ENCODE measurements at places on chromosomes 3 and 15. TPM values are rescaled to one million over a fixed set of nuclear protein-coding genes. Genes with fewer than 3 reads are reported as not detected.

Gene STRC
- total RNA-seq, result not detected

Gene ROPN1
- total RNA-seq, result not detected

Gene DPPA4
- total RNA-seq, result 0.26 TPM

Gene CYP19A1
- not detected for total RNA-seq

Gene SAXO2
- total RNA-seq, result 1.1 TPM

Gene CASR
- not detected for total RNA-seq

- no peaks in the 10 kb centered on the region for H3K36me3 ChIP-seq
- H3K27me3 ChIP-seq, result no peaks in the 10 kb centered on the region
- H3K4me1 ChIP-seq, result no peaks in the 10 kb centered on the region
Measured at GRCh38 chr15:63030101-63030551, 12.4 kb upstream of the TPM1 start.

GRCh38 chr3:53795789-53796560, 50.2 kb downstream of the CHDH start:
- H3K4me3 ChIP-seq, result no peak overlapping the region
- no peak for DNase-seq
- no peaks in the 10 kb centered on the region for H3K27me3 ChIP-seq
- H3K4me1 ChIP-seq, result no peaks in the 10 kb centered on the region
- no peaks in the 10 kb centered on the region for H3K36me3 ChIP-seq
- no peak overlapping the region for H3K27ac ChIP-seq

DNA sequence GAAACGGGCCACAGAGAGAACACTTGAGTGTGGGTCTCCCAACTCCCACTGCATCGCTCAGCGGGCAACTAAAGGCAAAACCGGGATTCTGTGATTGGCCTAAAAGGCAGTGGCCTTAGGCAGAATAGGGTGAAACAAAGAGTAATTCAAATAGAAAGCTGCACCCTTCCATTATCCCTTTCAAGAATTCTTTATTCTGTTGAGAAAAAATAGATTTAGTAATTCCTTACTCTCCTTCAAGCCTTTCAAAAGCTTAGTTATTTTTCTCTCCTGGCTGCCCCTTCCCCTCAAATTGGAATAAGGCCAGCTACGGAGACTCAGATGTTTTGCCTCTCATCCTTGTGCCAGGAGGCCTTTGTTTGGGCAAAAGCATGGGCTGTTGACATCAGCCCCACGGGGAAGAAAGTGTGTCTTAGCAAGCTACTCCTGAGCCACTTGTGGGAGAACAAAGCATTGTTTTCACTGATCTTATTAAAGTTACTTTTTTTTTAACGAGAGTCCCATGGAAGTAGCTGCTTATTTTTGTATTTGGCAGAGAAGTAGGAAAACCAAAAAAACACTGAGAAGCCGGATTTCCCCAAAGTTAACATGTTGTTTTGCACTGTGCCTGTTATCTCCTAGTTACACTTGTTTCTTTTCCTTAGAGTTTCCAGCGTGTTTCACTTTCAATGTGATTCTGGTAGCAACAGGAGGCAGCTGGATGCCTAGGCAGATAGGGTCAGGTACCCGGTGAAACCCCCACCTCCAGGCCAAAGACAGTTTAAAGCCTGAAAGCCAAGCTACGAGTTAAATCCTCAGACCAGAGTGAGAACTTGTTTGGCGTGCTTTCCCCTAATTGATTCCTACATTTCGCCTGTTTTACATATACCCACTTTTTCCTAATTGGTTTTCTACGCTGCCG, 2.2 kb downstream of the ST6GAL1 start:
- H3K27me3 ChIP-seq, result peaks cover 5% of the 10 kb centered on the region
- no peaks in the 10 kb centered on the region for H3K36me3 ChIP-seq
- H3K4me3 ChIP-seq, result peak overlapping the region; percentile 61
- no peak for DNase-seq
- H3K4me1 ChIP-seq, result peaks cover 11% of the 10 kb centered on the region

DNA sequence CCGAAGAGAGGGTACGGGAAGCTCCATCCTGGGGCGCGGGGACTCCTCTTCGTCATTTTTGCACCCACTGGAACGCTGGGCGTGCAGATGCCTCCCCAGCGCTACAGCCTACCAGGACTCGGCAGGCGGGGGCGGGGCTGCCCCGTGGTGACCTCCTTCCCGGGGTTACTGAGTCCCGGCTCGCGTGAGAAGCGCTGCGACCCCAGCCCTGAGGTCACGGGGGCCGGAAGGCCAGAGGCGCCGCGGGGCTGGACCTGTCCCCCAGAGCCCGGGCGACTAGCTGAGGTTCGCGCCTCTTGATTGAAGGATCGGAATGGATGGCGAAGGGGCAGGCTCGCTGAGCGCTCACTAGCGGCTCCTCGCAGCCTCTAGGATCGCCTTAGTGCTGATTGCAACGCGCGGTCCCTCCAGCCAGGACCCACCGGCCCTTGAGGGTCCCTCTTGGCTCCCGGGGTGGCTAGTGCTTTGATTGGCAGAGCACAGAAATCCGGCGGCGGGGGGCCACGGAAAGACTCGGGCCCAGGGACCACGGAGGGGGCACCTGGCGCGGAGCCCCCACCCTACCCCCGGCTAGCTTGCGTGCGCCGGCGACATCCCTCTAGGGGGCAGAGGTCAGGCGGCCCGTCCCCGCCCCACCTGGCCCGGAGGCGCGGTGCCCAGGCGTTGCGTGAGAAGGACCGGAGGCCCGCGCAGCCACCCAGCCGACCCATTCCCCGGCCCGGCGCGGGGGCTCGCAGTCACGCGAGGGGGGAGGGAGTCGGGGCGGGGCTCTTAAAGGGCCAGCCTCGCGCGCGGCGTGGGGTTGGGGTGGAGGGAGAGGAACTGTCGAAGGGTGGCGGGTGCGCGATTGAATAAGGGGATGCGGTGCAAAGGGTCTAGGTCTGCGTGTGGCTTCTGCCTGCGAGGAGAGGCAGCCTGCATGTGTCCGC, 781 bp upstream of the CYP1A1 start:
- no peaks in the 10 kb centered on the region for H3K36me3 ChIP-seq
- no peak overlapping the region for H3K27ac ChIP-seq
- H3K4me1 ChIP-seq, result no peaks in the 10 kb centered on the region

DNA sequence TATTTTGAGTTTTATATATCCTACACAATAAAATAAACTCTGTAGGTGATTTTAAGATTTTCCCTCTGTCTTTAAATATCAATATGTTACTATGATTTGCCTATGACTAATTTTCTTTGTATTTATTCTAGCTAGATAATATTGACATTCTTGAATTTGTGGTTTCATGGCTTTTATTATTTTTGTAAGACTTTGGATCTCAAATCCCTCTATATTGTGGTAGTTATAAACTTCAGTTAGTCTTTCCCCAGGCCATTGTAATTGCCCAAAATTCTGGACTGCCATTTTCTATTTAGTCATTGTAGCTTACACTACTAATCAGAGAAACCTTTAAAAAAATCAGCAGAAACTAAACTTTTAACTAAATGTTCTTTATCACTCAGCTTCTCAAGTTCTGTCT, 1559.3 kb upstream of the GBE1 start:
- no peak for DNase-seq
- H3K4me1 ChIP-seq, result no peaks in the 10 kb centered on the region
- no peak overlapping the region for H3K27ac ChIP-seq
- H3K4me3 ChIP-seq, result no peak overlapping the region

GRCh38 chr3:8658306-8659212, 14.0 kb upstream of the SSUH2 start:
- H3K4me1 ChIP-seq, result no peaks in the 10 kb centered on the region
- DNase-seq, result no peak
- no peaks in the 10 kb centered on the region for H3K27me3 ChIP-seq
- H3K27ac ChIP-seq, result no peak overlapping the region

GRCh38 chr3:145243875-145244274, 917.1 kb downstream of the PLOD2 start:
- no peaks in the 10 kb centered on the region for H3K27me3 ChIP-seq
- no peak overlapping the region for H3K27ac ChIP-seq
- no peaks in the 10 kb centered on the region for H3K36me3 ChIP-seq

DNA sequence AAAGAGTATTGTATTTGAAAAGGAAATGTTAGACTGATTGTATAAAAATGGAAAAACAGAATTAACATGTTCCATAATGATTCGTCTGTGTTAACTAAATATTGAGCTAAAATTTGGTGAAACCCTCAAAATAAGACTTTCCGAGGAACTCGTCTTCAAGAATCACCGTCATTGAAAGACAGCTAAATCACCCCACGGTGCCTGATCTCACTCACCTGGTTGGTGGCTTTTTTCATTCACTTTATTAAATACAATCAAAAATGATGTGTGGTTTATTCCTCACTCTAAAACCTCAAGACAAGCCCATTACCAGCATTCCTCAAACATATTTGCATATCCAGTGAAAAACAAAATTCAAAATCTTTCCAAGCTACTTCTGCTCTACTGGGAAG, 153.9 kb downstream of the FOXP1 start:
- no peaks in the 10 kb centered on the region for H3K27me3 ChIP-seq
- H3K27ac ChIP-seq, result no peak overlapping the region
- no peak for DNase-seq
- H3K4me1 ChIP-seq, result no peaks in the 10 kb centered on the region

GRCh38 chr3:124263168-124263567, 271.2 kb upstream of the ROPN1 start:
- H3K36me3 ChIP-seq, result no peaks in the 10 kb centered on the region
- H3K4me1 ChIP-seq, result no peaks in the 10 kb centered on the region
- no peak overlapping the region for H3K4me3 ChIP-seq
- peaks cover 2% of the 10 kb centered on the region for H3K27me3 ChIP-seq
- no peak for DNase-seq

DNA sequence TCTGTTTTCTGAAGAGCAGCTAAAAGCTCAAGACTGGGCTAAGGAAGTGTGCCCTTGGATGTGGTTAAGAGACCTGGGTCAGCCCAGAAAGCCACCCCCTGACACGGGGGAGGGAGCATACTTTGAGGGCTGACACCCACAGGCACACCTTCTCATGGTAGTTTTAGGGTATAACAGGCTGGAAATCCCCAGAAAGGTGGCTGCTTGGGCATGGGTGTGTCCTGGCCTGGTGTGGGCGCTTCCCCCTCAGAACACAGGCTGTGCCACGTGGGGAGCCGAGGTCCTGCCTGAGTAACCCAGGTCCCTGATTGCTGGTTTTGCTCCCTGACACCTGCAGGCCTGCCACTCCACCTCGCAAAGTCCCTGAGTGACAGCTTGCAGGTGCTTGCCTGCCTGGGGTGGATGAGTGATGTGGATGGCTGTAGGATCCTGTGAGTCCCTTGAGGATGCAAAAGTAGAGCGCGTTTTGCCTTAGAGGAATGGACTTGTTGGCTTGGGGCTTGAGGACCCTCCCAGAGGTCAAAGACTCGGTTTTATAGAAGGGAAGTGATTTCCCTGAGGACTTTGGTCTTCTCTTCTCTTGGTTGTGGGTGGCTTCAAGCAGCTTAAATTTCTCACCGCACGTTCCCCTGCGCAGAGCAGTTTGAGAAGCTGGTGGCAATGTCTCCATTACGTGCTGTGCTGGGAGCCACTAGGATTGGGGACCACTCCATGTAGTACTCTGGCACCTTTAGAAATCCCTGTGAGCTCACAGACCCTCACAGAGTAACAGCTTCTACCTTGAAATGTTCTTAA, 94.4 kb downstream of the DNASE1L3 start:
- no peaks in the 10 kb centered on the region for H3K27me3 ChIP-seq
- H3K36me3 ChIP-seq, result peaks cover 21% of the 10 kb centered on the region
- H3K27ac ChIP-seq, result peak overlapping the region; percentile 29
- DNase-seq, result no peak
- peaks cover 7% of the 10 kb centered on the region for H3K4me1 ChIP-seq

- no peaks in the 10 kb centered on the region for H3K27me3 ChIP-seq
- DNase-seq, result no peak
- H3K4me1 ChIP-seq, result no peaks in the 10 kb centered on the region
- H3K36me3 ChIP-seq, result no peaks in the 10 kb centered on the region
- H3K27ac ChIP-seq, result no peak overlapping the region
- no peak overlapping the region for H3K4me3 ChIP-seq
Measured at GRCh38 chr3:118781232-118781631, 253.4 kb downstream of the IGSF11 start.

DNA sequence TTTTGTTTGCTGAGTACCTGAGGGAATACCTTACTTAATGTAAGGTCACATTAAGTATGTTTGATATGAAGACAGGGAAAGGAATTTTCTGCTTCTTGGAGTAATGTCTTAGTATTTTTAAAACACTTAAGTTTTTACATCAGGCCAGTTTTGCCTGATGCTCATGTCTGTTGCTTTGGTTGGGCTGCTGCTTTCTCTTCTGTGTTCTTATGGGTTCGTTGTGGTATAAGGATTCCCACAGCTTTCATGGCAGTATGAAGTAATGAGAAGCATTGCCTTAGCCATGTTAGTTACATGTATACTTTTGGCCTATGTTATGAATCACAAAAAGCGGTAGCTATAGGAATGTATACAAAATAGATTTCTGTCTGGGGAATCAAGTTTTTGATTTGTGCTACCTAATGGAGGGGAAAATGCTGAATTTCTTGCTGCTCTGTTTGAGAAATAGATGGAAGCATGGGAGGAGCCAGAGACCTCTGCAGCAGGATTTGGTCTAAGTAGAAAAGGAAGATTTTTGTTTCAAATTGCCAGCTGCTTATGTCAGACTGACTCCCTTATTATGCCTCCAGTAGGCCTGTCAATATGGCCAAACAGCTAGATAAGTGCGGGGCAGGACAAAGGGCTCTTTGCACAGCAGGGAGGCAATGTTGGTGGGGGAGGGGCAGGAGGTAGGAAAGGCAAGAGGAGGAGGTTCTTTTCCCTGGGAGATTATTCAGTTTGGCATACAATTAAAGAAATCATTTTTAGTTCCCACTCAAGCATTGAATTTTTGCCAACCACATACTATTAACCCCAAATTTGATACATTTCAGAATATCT, 5.2 kb downstream of the SETD5 start:
- H3K4me1 ChIP-seq, result peaks cover 54% of the 10 kb centered on the region
- H3K27me3 ChIP-seq, result no peaks in the 10 kb centered on the region
- peaks cover 4% of the 10 kb centered on the region for H3K36me3 ChIP-seq
- DNase-seq, result no peak
- peak overlapping the region; percentile 72 for H3K27ac ChIP-seq
- H3K4me3 ChIP-seq, result peak overlapping the region; percentile 21

DNA sequence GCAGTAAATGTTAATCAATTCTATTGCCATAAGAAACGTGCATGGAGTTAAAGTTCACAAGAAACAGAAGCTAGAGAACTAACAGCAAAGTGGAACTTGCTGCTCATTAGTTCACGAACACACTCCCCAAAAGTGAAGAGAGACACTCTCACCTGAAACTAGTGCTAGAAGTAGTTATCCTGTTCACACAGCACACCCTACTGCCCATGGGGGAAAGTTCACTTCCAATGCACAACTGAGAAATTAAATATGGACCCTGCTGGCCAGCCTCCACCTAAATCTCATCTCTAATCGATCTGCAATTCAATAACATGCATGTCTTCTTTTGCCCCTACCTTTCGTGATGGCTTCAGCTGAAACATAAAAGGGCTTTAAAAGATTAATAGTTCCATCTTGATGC, 39.4 kb upstream of the FRMD4B start:
- no peaks in the 10 kb centered on the region for H3K36me3 ChIP-seq
- H3K27ac ChIP-seq, result no peak overlapping the region
- no peaks in the 10 kb centered on the region for H3K27me3 ChIP-seq
- H3K4me3 ChIP-seq, result no peak overlapping the region
- DNase-seq, result peak; percentile 17

DNA sequence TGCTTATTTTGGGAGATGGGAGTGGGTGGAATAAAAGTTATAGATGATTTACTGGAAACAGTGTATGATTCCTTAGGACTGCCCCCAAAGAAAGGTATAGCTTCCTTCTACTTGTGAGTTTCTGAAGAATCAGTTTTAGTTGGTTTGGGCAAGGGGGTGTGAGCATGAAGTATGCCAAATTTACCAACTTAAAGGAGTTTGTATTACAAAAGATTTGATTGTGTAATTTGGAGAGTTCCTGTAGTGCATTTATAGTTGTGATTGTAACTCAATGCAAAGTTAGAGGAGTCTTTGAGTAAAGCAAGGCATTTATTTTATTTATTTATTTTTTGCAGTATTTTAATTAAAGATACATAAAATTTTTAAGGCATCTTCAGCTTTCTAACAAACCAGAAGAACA, 42.8 kb downstream of the TSC22D2 start:
- H3K27ac ChIP-seq, result peak overlapping the region; percentile 68
- DNase-seq, result no peak
- no peaks in the 10 kb centered on the region for H3K27me3 ChIP-seq
- no peak overlapping the region for H3K4me3 ChIP-seq
- H3K36me3 ChIP-seq, result peaks cover 4% of the 10 kb centered on the region

All from Panc1 (cell line).